Daoy (cell line): ENCODE measurements at places on chromosomes 2 and 18. TPM values are rescaled to one million over a fixed set of nuclear protein-coding genes. Genes with fewer than 3 reads are reported as not detected.

MYOM1 gene
- not detected in 2 replicates for total RNA-seq

GRCh38 chr18:69961718-69962117, 14.0 kb upstream of the CD226 start:
- no peak for DNase-seq

DNA sequence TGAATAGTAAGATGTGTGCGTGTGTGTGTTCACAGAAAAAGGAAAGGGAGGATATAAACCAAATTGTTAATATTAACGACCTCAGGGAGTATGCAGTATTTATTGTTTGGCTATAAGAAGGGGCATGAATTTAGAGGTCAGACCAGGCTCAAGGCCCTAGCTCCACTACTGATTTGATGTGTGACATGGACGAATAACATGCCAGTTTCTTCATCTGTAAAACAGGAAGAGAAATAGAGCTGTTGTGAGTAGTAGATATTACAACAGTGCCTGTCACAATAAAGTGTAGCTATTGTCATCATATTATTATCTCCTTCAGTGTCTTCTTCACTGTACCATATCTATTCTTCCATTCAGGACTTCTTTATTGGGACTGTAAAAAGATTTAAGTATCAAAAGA, 4.1 kb upstream of the MAT2A start:
- DNase-seq, result no peak

- peak; percentile 50 for DNase-seq
These were observed 16.8 kb upstream of the ALPI start for GRCh38 chr2:232438951-232439757.

- no peak for DNase-seq
These were observed 11.8 kb downstream of the COL4A4 start for GRCh38 chr2:227152093-227152766.

DNA sequence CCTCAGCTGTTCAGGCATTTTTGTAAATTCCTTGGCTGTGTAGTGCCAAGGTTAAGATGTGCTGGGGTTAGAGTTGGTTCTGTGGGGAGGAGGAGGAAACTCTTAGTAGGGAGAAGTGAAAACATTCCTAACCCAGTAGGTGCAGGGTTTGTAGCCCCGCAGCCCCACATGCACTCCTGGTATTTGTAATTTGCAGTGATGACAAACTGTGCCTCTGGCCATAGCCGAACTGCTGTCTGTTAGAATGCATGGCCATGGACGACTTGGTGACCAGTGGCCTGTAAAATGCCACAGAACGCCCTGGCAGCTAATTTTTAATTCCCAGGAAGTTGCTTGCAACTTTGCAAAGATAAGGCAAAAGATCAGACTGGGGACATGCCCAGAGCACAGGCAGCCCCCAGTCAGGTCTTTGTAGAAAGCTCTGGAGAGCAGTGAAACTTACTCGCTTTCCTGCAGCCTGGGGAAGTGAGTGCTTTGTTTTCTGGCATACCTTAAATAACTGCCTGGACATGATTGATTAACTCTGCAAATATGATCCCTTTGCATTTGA, 38.4 kb downstream of the LYPD6B start:
- peak; percentile 41 for DNase-seq

DNA sequence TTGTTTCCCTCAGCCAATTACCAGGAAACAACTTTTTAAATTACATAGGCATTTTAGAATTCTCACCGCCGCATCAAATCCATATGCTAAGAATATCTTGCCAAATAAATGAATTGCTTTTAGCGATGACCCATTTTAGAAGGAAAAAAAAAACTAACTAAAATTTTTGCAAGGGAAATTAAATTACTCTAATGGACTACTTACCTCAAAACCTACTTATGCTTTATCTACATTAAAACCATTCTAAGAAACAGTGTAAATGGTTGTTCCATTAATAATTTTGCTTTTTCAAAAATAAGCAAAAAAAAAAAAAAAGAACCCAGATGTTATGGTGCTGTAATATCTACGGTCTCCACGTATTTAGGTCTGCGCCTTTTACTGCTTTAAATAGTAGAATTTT, 73.5 kb upstream of the CCDC150 start:
- no peak for DNase-seq

DNA sequence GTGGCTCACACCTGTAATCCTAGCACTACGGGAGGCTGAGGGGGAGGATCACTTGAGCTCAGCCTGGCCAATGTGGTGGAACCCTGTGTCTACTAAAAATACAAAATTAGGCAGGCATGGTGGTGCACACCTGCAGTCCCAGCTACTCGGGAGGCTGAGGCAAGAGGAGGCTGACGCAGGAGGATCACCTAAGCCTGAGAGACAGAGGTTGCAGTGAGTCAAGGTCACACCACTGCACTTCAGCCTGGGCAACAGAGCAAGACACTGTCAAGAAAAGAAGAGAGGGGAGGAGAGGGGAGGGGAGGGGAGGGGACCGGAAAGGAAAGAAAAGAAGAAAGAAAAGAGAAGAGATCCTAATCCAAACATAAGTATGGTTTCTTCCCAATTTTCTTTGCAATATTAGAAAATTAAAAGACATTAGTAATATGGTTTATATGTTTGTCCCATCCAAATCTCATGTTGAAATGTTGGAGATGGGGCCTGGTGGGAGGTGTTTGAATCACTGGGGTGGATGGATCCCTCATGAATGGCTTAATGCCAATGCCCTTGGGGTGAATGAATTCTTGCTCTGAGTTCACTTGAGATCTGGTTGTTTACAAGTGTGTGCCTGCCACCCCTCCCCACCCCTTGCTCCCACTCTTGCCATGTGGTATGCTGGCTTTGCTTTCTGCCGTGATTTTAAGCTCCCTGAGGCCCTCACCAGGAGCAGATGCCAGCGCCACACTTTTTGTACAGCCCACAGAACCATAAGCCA, 50.7 kb downstream of the TRIP12 start:
- no peak for DNase-seq

DNA sequence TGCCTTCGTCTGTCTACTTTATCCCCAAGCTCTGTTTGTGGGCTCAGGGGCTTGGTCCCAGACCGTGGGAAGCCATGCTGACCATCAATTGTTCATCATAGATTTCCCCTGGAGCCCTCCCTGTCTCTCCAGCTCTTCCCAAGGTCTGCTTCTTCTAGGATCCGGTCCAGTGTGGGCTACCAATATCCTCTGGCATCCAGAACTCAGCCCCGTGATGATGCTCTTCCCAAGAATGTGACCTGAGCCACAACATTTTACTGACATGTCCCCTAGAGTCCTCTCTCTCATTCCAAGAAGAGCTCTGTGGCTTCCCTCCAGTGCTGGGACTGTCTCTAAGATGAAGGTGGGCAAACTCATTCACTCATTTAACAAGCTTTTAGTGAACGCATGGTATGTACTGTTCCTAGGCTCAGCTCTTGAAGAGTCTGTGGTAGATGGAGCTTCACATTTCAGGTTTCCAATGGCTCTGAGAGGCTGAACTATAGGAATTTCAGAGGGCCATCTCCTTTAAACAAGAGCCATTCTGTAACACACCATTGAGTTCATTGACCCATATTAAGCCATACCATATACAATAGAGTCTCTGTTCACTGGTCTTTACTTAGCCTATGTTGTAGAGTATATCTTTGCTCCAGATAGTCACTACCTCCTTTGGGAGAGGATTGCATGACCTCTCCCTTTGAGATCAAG, 142.0 kb upstream of the APCDD1 start:
- DNase-seq, result no peak

DNA sequence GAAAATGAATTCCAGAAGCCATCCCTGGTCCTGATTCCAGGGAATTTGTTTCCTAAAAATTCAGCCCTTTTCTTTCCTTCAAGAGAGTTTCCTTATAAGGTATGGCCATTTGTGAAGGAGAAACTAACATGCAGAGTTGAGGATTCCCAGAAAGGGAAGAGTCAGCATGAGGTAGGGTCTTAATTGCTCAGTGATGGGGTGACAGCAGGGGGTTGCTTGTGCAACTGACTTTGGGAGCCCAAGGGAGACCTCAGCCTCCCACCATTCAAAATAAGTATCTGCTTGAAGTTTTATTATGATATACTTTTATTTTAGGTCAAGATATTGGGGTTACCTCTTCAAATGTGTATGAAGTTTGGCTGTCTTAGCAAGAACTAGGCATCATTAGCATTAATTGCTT, 74.9 kb upstream of the CELF4 start:
- no peak for DNase-seq

DNA sequence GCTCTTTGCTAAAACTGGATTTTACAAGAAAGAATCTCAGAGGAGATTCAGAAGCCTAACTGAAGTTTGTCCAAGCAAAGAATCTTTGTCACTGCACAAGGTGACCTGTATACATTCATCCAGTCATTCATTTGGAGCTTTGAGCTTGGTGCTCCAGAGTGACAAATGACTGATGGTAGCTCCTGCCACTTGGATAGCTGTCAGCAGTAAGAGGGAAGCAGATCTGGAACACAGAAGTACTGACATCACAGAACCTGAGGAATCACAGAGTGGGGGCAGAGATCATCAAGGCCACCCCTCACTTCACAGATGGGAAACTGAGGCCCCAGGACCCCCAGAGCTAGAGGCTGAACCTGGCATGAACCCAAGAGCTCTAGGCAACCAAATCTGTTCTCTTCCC, 28.8 kb upstream of the IGFBP2 start:
- no peak for DNase-seq

DNA sequence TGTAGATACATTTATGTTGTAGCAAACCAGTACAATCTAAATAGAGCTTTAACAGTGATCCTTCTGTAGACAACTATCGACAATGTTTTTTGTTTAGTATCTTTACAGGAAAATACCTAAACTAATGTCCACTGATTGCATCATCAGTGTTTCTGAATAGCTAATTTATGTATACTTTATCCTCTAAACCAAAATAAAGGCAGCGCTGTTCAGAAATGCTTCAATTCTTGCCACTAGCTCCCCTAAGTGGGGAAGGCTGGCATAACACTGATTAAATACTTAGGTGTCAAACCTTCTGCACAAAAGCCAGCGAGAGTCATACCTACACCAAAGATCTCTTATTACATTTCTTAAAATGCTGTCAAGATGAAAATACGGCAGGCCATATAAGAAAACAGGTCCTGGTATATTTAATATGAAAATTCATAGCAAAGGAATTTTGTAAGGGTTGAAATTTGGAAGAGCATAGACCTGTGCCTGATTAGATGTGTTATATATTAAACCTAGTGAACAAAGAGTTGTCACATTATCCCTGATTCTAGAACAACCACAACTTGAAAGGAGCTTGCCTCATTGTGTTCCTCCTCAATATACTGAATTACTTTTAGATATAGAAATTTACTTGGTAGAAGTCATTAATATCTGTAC, 1693.4 kb upstream of the SLC39A10 start:
- peak; percentile 23 for DNase-seq

GRCh38 chr18:2889761-2890192, 43.0 kb downstream of the EMILIN2 start:
- DNase-seq, result no peak

ANKRD53 gene
- not detected in 2 replicates for total RNA-seq

STARD6 gene
- 0.11 TPM in 1 of 2 replicates, not detected in the other for total RNA-seq

- no peak for DNase-seq
These were observed 18.3 kb upstream of the SP3 start for GRCh38 chr2:173983391-173983871.
